ENCODE measurements at places on chromosomes 5 and 9.

DNA sequence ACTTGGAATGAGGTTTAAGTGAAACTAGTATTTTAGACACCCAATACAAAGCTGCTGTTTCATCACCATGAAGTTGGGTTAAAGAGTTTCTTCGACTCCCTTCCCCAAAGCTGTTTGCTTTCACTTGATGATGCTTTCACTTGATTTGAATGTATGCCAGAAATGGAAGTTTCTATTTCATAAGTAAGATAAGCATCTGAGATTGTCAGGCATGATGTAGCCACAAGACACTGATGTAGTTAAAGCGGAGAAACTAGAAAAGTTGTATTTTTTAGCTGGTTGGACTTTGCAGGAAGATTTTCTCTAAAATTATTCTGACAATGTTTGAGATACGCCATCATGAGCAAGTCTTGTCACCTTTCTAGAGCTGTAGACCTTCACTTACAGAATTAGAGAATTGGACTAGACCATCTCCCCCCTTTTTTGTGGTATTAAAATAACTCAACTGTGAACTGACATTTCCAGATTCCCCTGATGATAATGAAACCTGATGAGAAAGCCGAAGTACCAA lies 20.0 kb downstream of the MOCS2 start:
- DNase-seq: no peak

DNA sequence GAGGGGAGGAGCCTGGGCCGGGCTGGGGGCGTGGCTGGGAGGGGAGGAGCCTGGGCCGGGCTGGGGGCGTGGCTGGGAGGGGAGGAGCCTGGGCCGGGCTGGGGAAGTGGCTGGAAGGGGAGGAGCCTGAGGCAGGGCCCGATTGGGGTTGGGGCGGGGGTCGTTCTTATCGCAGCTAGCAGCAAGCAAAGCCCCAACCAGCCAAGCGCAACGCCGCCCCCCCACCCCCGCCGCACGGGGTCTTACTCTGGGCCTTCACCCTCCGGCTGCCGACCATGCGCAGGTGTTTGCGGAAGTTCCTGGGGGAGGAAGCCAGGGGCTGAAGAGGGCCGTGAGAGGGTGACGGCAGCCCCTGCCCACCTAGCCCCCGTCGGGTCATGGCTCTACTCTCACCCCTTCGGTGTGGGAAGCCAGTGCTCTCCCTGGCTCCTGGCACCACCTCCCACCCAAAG lies 5.0 kb downstream of the NSMF start:
- no peak for DNase-seq

- DNase-seq: no peak
Observed at GRCh38 chr9:38346811-38347210, 45.7 kb upstream of the ALDH1B1 start.

DNA sequence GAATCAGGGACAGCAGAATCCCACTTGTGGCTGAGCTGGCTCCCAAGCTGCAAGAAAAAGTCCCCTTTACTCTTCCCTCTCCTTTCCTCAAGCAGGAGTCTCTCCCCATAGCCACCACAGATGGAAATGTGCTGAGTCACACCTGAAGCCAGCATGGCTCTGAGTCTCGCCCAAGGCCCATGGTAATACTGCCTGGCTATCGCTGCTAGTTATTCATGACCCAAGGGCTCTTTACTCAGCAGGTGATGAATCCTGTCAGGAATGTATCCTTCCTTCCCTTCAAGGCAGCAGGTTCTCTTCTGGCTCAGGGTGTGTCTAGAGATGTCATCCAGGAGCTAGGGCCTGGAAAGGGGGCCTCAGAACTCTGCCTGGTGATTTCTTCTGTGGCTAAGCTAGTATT lies 403.3 kb upstream of the PTPRD start:
- DNase-seq: no peak

DNA sequence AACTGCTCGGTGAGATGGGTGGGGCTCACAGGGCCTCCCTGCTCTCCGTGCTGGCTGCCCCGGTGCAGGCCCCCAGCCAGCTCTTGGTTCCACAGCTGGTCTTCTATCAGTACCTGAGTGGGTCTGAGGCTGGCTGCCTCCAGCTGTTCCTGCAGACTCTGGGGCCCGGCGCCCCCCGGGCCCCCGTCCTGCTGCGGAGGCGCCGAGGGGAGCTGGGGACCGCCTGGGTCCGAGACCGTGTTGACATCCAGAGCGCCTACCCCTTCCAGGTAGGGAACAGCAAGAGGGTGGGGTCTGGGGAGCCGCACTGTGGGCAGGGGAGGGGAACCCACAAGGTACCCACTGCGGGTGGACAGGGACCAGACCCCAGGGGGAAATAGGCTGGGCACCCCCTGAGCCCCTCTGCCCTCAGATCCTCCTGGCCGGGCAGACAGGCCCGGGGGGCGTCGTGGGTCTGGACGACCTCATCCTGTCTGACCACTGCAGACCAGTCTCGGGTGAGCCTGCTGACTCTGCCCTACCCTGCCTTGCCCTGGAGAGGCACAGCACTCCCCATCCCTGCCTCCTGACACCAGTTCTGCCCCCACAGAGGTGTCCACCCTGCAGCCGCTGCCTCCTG lies 2.8 kb downstream of the MAMDC4 start:
- no peak for DNase-seq

- DNase-seq: no peak
Observed at GRCh38 chr9:124220946-124221451, 36.8 kb upstream of the NEK6 start.

DNA sequence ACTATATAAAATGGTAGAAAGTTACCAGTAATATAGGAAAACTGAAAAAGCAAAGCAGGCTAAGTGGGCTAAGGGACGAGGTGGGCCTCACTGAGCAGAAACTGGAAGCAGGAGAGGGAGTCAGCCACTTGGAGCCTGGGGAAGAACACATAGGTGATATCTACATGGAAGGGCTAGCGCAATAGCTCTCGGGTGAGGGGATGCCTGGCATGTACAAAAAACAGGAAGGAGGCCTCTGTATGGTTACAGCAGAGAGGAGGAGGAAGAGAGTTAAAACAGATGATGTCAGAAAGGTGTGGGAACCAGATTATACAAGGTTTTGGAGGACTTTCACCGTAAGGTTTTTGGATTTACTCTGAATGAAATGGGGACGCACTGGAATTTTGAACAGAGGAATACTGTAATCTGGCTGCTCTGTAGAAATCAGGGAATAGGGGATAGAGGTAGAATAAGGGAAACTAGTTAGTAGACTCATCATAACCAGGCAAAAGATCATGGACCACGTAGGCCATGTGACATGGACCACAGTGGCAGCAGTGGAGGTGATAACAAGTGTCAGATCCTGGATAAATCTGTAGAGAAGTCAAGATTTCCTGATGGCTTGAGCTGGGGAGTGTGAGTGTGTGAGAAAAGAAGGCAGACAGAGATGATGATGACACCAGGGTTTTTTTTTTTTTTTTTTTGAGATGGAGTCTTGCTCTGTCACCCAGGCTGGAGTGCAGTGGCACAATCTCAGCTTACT lies 52.5 kb downstream of the FNBP1 start:
- no peak for DNase-seq

Measured in left renal cortex interstitium (tissue), 4 donors.